Effector memory CD4-positive, alpha-beta T cell (primary cell): ENCODE measurements at places on chromosomes 5 and 9.

DNA sequence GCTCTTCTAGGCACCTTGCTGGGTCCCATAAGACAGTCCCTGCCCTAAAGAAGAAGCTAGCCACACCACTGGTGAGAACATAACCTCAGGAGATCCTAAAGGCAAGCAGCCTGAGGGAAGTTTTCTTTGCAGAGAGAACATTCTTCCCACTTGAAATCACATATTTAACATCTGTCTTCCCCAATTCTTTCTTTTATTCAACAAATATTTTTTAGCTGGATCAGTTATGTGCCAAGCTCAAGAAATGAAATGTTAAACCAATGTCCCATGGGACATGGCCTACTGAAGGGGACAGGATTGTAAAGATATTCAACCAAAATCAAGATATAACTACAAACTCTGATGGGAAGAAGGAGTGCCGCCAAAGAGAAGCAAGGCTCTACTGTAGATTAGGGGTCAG, 36.5 kb downstream of the FOXI1 start:
- no peak for DNase-seq

- no peak for DNase-seq
Observed at GRCh38 chr9:85414390-85414789, 327.4 kb downstream of the AGTPBP1 start.

- no peak for DNase-seq
Observed at GRCh38 chr5:158765407-158765806, 334.3 kb downstream of the EBF1 start.

GRCh38 chr5:75890546-75890945, 173.3 kb upstream of the POC5 start:
- no peak for DNase-seq

DNA sequence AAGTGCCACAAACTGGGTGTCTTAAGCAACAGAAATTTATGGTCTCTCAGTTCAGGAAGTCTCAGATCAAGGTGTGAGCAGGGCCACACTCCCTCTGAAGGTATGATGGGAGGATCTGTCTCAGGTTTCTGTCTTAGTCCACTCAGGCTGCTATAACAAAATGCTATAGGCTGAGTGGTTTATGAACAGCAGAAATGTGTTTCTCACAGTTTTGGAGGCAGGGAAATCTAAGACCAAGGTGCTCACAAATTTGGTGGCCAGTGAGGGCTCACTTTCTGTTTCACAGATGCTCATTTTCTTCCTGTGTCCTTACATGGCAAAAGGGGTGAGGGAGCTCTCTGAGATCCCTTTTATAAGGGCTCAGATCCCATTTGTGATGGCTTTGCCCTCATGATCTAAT, 281.4 kb downstream of the CWC27 start:
- no peak for DNase-seq

DNA sequence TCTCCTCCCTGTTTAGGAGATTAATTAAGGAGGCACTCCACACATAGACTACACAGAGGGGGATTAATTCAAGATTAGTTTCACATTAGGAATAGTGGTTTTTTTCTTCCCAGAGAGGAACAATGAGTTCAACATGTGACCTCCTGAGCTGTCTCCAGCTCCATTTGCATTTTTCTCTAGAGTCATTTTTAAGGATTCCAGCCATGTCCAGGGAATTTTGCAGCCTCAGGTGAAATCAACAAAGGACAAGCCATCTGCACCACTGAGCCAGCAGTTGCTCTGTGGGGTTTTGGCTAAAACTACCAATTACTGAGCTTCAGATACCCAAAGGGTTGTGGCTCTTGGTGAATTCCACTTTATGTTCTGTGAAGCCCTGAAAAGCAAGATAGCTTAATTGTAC, 258.5 kb upstream of the PPP1R2B start:
- no peak for DNase-seq

DNA sequence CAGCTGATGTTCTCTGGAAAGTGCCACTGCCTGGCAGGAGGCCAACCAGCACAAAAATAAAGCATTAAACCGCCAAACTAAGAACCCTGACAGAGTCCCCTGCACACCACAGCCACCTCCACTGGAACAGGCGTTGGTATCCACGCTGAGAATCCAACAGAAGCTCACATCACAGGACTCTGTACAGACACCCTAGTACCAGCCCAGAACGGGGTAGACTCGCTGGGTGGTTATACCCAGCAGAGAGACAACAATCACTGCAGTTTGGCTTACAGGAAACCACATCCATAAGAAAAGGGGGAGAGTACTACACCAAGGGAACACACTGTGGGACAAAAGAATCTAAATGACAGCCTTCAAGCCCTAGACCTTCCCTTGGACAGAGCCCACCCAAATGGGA, 15.0 kb upstream of the POU5F2 start:
- DNase-seq: no peak

DNA sequence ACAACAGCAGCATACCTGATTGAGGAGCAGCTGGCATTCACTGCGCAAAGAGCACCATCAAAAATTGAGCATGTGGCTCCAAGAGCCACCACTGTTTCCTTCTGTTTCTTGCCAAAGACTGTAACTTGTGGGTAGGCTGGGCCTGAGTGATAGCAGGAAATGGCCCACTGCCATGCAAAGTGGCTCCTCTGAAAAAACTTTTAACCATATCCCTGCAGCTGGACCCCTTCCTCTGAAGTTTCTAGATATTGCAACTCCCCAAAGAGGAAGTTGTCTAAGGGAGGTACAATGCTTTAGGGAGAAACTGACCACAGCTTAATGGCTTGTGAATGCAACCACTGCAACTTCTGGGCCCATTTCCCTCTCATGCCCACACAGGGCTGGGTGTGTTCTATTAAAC, 355.4 kb upstream of the PDE4D start:
- DNase-seq: no peak

DNA sequence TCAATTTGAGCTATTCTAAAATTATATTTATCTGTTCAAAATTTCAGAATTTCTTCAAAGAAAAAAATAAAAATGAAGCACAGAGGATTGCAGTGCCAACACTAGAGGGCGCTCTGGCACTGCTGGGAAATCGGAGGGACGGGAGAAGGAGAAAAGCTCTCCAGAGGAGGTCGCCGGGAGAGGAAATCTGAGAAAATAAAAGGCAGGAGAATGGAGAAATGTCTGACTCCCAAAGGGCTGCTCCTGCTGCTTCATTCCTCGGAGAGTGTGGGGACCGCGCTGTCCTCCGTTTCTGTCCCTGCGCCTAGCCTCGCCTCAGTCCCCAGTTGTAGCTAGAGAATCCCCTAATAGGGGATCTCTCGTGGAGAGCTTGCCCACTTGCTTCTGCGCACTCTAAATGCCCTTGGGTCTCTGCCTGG, 40.0 kb upstream of the ARSB start:
- peak; percentile 7 for DNase-seq
